ENCODE measurements at places on chromosomes 1 and 21.

GRCh38 chr1:234672349-234673135 lies 62.6 kb upstream of the IRF2BP2 start:
- no peak for DNase-seq

DNA sequence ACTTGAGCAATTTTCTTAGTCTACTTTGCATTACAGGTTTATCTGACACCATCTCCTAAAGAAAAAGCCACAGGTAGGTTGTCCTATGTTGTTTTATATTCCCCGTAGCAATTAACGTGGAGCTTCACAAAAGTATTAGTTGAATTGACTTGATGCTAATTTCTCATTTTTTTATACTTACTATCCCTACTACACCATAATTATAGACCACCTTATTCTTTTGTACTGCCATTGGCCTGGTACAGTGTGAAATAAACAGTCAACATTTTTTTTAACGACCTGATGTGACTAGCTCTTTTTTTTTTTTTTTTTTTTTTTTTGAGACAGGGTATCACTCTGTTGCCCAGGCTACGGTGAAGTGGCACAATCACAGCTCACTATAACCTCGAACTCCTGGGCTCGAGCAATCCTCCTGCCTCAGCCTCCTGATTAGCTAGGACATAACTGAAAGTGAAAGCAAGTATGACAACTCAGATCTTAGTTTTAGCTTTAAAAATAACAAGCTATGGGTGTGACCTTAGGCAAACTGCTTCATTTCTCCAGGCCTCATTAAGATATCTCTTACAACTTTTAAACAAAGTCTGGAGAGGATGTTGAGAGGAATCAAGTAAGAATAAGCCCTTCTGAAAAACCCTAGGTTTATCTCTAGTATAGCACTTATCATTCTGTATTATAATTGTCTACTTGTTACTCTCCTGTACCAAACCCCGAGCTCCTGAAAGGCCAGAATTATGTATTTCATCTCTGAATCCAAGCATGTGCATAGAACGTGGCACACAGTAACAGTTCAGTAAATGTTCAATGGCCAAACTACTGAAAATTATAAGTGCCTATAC lies 49.5 kb downstream of the LUZP1 start:
- peak; percentile 71 for DNase-seq

- no peak for DNase-seq
Measured at GRCh38 chr1:115654663-115655305, 13.0 kb downstream of the VANGL1 start.

DNA sequence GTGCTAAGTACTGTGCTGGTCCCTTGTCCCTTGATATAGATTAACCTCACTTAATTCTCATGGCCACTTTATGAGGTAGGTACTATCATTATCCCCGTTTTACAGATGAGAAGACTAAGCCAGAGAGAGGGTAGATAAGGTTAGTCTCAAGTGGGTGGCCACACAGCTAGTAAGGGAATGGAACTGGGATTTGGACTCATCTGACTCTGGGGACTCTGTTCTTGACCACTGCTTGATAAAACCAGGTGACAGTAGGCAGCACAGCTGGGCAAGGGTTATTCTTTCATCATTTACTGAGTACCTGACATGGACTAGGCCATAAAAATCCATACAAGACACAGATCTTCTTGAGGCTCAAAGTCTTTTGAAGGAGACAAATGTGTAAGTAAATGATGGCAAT lies 37.2 kb upstream of the PPP2R5A start:
- DNase-seq, result no peak

DNA sequence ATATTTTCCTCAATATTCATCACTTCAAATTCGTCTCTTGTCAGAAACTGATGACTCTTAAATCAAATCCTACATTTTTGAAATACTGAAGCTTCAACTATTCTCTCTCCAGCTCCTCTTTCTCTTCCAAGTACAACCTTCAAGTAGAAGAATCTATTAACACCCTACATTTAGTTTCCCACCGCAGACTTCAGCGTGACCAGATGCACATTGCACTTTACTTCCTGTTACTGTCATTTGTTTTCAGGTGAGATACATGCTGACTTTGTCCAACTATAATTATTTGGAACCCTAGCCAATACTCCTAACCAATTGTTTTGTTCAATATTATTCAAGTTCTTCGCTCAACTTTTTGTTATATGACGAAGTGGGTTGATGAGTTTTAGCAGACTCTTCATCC lies 116.0 kb downstream of the MRPL39 start:
- DNase-seq, result no peak

DNA sequence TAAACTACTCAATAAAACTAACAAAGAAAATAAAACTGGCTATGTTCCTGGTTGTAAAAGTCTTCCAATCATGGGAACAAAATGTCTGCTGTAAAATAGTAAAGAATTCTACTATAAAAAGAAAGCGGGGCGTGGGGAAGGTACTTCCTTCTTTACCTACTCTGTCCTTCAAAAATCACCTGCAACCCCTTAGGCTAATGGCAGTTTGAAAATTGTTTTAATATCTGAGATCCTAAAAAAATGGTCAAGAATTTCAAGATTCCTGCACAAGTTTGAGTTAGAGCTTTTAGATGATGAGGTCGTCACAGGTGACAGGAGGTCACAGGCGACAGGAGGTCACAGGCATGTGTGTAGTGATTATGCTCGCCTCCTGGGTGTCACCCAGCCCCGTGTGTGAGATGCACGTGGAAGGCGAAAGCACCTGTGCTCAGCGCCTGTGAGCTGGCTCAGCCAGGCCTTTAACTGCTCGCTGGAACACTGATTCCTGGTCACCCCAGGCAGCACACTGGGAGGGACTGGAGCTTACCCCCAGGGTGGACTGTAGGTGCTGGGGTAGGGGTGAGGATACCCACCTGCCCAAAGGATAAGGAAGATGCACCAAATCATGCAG lies 18.6 kb upstream of the TMPRSS2 start:
- DNase-seq, result no peak

GRCh38 chr1:4062992-4063391 lies 162.9 kb upstream of the C1orf174 start:
- no peak for DNase-seq

- DNase-seq, result no peak
Measured at GRCh38 chr1:91584878-91585277, 84.2 kb downstream of the CDC7 start.

DNA sequence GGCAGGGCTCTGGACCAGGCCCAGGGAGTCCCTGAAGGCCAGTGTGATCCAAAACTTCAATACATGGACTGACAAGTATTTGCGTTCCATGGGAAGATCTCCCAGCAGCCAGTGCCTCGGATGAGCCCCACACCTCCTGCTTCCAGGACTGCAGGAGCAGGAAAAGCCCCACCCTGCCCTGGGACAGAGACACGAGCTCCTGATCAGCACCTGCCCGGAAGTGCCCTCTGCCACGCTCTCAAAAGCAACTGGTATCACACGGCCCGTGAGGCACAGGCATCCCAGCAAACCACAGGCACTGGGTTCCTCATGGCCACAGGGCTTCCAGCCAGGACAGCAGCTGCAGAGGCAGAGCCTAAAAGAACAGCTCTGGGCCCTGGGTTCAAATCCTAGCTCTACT lies 48.6 kb downstream of the ACOT7 start:
- no peak for DNase-seq

DNA sequence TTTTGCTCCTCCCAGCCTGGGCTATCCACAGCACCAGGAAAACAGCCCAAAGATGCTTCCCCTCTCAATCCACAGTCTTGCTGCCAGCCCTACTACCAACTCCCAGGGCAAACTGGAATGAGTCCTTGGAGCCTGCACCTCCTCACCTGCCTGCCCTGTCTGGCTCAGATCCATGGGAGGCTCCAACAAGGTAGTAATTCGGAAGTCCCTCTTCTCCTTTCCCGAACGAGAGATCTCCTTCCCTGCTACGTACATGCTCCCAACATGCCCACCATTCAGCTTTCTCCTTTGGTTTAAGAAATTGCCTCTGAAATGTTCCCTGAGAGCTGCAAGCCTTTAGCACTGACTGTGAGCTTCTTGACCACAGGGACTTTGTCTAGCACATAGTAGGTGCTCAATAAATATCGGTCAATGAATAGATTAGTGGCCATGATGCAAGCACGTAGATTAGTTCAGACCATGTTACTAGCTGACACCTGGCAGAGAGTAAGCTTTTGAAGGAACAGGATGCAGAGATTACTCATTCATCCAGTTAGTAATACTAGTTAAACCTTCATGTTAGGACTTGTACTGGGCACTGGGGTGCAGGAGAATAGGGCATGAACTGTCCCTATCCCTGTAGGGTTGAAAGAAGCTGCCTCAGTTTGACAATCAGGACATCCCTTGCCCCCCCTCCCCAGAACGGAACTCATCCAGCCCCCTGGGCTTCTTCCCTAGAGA lies 80.1 kb downstream of the DISP3 start:
- DNase-seq, result no peak

DNA sequence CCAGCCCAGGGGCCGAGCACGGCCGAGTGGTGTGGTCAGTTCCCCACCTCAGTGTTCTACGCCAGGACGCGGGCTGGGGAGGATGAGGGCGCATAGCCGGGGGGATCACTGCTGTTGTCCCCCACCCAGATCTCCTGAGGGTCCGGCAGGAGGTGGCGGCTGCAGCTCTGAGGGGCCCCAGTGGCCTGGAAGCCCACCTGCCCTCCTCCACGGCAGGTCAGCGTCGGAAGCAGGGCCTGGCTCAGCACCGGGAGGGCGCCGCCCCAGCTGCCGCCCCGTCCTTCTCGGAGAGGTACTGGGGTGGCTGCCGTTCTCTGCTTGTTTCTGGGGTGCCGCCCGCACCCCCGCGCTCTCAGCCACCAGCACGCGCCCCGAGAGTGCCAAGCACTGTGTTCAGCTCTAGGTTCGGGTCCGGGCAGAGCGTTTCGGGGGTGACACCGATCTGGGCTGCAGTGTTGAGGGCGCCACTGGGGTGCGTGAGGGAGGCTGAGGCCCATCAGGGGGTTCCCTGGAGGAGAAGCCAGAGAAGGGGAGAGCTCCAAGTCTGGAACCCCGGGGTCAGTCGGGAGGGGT lies 17.4 kb downstream of the SAMD11 start:
- no peak for DNase-seq

DNA sequence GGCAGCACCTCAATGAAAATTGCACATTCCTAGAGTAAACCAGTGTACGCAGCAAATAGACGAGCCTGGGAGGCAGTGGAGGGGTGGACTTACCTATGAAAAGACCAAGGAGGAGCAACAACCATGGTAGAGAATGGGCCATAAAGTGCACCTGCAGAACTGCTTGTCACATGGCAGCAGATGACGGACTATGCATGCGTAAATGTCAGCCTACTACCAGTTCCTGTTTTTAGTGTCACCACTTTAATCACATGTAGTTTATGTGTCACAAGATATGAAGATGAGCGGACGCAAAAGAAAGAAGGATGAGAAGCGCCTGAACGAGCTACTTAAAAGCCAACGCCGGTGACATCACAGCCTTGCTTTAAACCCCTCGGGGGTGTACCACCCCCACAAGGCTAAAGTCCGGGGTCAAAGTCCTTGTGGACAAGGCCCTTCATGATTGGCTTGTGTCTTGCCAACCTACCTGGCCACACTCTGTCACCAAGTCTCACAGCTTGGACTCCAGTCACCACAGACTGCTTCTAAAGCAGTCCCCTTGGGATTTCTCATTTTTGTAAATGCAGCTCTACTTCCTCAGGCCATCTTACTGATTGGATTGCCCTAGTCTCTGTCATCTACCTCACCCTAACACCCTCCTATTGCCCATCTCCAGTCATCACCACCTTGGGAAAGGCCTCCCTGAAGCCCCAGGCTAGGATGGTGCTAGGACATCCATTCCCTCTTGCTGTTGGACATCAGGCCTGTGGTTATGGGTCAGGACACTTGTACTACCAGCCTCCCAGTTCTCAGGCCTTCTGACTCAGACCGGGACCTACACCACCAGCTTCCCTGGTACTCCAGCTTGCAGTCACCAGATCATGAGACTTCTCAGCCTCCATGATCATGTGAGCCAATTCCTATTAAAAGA lies 6.0 kb upstream of the LY9 start:
- DNase-seq, result no peak

GRCh38 chr1:97767381-97767780 lies 153.5 kb downstream of the DPYD start:
- no peak for DNase-seq

DNA sequence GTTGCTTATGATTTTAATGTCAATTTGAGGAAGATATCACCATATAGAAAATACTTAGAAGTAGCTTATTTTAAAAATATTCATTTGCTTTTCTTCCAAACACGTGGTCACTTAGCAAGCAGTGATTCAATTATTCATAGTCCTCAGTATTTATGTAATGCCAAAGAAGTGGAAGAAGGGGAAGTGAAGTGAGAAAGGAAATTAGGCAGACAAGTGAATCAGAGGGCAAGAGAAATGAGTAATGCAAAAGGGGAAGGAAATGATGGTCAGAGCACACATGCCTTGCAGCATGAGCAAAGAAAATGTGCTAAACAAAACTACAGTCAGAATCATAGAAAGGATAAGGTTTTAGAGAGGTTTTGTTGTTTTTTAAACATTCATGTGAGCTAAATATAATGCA lies 31.8 kb downstream of the SDCCAG8 start:
- no peak for DNase-seq

GRCh38 chr1:202806845-202807450 lies 1.3 kb downstream of the KDM5B start:
- DNase-seq, result peak; percentile 2

DNA sequence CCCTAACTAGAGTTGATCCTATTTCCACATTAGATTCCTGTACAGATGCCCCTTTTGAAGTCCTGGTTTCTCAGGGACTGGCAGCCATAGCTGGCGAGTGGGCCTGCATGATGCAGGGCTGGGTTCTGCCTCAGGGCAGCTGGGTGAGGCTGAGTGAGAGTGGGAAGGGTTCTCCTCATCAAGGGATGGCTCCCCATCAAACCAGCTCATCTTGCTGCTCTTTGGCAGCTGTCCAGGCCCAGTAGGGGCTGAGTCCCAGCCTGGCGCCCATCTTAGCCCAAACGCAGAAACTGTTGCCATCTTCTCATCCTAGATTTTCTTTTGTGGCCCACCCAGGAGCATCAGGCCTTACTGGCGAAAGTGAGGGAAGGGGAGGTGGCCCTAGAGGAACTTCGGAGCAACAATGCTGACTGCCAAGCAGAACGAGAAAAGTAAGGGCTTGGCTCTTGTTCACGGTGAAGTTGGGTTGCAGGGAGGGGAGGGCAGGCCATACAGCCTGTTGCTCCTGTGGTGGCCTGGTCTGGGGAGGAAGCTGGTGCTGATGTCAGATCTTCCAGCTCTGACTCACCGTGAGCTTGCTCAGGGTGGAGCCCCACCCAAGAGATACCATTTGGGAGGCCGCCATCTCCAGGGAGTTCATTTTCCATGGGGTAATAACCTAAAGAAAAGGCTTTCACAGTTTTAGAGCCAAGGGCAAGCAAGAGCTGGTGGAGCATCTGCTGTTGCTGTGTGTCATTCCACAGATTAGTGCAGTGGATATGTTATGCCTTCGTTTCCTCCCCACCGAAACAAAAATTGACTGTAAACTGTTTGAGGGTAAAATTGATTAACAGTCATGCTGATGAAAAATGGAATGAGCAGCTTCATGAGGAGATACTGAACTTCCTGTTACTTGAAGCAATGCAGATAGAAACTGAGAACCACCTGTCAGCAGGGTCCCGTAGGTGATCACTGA lies 34.7 kb downstream of the TUFT1 start:
- DNase-seq, result no peak
